GM18507 (cell line): ENCODE measurements at places on chromosomes 2 and 18.
A peak's percentile ranks its signal among the peaks of the same experiment; 100 is the strongest.

DNA sequence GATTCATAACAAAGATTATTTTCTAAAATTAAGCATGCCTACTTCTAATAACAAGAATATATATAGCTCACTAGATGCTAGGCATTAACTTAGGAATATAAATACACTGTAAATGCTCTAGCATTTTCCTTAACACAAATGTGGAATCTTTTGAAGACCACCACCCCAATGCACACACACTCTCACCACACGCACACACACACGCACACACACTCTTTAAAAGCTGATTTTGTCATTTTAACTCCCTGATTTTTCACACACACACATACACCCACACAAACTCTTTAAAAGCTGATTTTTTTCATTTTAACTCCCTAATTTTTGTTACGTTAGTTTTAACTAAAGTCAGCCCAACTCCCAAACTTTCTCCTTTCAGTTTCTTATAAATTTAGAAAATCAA is 3.0 kb downstream of the COL5A2 start:
- no peak for DNase-seq

- DNase-seq = no peak
Observed at GRCh38 chr2:221997100-221997499, 301.7 kb downstream of the PAX3 start.

GRCh38 chr2:203535784-203536585 is 884 bp upstream of the RAPH1 start:
- no peak for DNase-seq

- DNase-seq = no peak
Observed at GRCh38 chr18:28802546-28802945, 625.6 kb upstream of the CDH2 start.

GRCh38 chr2:1800716-1801388 is 56.5 kb upstream of the PXDN start:
- DNase-seq = no peak

DNA sequence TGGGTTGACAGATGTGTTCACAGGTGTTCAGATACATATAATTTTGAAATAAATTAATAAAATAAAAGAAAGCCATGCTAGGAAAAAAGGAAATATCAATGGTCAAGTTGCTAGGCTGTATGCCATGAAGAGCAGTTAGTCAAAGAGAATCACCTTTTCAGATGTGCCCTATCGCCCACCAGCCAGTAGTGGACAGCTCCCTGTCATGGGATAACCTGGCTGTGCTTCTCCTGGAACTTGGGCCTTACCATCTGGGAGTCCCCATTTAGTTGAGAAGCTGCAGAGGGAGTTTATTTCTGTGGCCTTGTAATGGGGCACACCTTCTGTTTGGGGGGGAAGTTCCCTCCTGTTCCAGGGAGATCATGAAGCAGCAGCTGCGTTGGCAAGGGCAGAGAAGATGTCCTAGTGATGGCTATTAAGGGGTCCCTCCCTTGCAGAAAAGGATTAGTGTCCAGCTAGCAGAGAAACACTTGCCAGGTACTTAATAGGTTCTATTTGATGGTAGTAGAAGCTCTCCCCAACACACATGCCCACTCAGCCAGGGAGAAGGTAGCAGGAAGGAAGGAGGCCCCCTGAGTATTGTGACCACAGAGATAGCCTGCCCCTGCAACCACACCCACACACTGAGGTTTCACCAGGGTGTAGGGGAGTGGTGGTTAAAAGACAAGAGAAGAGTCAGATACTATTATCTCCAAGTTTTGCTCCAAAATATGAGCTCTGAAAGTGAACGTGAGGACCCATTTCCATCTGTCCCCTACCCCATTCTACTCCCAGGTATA is 117.7 kb downstream of the B3GNT2 start:
- DNase-seq = peak; percentile 47

DNA sequence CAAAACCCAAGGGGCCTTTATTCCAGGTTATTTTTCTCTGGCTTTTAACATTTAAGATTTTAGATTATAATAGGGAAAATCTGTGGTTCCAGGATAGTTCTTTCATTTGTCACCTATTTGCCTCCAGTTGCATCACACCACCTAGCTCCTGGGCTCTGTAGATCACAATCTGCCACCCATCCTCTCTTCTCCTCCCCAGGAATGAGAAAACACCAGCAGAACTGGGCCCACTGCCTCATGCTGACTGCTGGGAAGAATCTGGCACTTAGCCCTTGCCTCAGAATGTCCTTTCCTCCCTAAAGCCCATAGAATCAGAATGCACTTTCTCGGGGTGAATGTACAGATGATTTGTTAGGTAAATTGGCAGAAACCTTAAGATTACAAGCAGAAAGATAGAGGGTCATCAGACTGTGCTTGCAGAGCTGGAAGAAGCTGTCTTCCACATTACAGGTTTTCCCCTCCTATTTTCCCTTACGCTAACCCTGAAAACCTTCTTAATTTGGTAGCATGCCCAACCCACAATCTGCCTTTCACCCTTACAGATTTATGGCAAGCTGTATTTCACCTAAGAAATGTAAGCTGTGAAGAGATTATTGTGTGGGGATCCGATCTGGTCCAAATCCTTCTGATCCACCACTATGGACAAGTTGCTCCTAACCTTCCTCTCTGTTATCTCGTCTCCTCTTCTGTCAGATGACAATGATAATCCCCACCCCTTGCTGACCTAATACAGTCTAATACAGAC is 72.6 kb downstream of the LRRC30 start:
- DNase-seq = no peak

- no peak for DNase-seq
Observed at GRCh38 chr18:2515171-2515787, 56.0 kb downstream of the METTL4 start.

DNA sequence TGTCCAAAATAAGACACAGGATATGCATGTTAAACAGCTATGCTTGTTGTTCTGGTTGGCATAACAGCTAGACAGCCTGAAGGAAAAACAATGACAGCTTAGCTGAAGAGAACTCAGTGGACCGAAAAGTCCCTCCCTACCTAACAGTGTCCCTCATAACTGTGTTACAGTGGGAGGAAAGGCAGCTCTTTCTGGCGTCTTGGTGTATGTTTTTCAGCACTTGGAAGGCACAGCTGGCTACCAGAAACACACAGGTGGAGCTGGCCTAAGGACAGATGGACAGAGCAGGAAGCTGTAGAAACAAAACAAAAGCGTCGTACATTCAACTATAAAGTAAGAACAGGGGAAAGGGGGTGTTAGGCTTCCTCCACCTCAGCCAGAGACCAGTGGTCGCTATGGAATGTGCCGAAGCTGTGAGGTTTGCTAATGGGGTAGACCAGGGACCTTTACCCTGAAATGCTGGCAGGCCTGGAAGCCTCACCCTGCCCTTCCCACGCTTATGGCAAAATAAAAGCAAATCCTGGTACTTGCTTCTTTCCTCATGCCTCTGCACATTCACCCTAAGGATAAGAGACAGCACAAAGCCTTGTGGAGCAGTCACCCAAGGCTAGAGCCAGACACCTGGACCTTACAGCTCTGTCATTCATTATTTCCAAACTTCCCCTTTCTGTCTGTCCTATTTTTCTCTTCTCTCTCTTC is 103.5 kb upstream of the TRIB2 start:
- DNase-seq = no peak

DNA sequence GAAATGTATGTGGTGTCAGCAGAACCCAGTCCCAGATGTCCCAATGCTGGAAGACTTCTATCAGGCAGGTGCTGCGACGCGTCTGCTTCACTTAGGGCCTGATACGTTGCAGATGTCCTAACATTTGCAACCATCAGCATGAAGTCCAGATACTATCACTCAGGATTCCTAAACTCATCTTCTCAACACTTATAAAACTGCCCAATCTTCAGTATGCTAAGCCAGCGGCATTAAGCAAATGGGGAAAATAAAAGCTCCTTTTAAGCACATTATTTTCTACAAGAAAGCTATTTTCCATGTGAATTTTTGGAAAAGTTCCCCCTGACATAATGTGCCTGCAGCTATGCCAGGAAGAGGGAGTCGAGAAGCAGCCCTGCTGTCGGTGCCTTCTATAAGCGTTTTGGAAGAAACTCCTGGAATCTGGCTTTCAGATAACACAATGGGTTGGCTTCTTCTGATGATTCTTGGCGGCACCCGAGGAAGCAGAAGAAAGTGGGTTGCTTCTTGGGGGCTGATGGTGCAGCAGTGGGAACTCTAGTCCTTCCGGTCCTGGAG is 60.7 kb upstream of the ITGA6 start:
- no peak for DNase-seq

DNA sequence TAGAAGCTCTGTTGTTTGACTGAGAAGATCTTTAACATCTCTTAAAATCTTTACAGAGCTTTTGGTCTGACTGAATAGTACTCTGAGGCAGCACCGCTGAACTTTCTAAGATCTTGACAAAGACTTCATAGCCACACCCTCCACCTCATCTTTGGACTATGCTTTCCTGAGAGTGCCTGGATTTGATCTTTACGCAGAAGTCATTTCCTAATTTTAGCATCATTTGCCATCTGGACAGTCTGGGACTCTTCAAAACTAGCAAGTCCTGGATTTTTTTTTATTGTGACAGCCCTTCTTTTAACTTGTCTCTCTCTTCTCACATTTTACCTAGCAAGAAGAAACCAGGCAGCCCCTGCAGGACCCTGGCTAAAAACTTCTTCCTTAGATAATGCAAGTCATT is 188.8 kb downstream of the CTIF start:
- DNase-seq = no peak

DNA sequence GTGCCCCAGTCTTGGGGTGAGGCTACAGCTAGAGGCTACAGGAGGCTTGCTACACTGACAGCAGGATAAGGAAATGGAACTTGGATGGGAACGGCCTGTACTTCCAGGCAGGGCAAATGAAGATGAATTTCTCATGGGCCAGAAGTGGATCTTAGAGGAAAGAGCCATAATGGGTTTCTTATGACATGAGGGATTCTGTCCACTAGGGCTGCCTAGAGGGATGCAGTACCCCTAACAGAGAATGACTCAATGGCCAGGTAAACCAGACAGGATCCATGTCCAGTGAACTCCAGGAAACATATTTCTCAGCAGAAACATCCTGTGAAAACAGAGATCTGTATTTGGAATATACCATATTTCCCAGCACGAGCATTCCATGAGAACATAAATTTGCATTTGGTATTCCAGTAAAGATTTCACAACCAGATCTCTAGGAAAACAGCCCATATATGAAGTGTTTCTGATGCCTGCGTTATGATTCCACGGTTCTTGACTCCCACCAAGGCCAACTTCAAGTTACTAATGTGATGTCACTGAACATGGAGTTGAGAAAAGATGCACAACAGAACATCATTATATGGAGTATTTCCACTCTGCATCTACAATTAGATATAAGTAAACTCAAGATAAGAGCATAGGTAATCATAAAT is 11.5 kb upstream of the SLC35F5 start:
- DNase-seq = no peak

DNA sequence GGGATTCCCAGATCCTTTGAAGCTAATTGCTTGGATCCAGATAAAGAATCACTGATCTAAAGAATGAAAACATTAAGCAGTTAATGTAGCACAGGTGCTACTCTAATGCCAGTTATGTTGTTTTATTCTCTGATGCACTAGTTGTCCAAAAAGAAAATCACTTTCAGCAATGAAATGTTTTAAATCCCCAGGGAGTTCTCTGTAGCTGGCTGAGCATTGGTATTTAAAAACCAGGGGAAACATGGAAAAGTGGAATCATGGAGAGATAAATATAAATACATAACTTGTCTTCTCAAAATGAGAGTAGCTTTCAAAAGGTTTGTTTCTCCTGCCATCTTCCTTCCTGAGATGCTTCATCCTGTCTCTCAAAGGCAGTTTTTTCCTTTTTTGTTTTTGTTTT is 37.7 kb downstream of the CD302 start:
- DNase-seq = no peak

DNA sequence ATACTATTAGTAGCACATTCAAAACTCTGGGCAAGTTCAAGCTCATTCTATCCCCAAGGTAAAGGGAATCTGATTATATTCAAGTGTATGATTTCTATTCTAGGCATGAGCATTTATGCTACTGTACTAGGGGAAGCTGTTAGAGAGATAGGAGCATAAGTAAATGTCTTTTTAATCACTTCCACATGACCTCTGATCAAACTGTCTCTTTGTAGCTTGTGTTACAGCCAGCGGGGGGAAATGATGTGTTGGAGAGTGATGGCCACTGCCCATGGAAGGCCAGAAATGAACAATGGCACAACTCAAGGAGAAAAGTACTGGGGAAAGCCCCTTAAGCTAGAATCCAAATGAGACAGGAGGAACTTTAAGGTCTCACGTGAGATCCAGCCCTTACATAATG is 894.9 kb upstream of the CDH2 start:
- DNase-seq = no peak
